ENCODE measurements at places on chromosomes 7 and 10.

DNA sequence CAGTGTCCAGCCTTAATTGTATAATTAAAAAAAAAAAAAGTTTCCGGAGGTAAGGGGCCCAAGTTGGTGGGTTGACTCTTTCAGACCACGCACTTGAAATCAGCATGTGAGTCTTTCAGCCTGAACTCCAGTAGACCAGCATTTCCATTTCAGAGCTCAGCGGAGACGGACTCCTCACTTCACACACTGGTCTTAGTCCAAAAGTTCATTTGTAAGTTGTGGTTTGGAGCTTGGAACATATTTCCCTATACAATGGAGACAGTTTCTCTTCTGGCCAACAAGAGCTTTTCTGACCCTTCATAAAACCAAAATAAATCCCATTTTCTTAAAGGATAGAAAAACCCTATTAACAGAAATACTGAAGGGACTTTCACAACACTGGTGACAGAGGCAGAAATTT lies 41.0 kb downstream of the ATXN7L1 start:
- no peak for DNase-seq

- DNase-seq = no peak
Observed at GRCh38 chr7:29224726-29225125, 30.2 kb downstream of the CHN2 start.

DNA sequence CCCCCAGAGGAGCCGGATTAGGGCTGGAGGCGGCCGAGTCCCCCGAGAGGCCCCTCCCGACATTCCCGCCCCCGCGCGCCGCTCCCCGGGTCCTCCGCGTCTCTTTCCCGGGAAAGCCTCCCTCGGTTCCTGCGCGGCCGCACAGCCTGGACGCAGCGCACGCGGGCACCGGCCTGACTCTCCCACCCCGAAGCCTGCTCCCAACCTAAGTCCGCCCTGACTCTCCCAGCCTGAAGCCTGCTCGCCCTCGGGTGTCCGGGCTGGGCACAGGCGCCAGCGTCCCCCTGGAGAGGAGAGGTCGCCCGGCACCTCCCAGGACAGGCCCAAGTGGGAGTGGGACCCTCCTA lies 441 bp upstream of the VENTX start:
- no peak for DNase-seq

GRCh38 chr7:69706070-69706469 lies 107.8 kb downstream of the AUTS2 start:
- no peak for DNase-seq

DNA sequence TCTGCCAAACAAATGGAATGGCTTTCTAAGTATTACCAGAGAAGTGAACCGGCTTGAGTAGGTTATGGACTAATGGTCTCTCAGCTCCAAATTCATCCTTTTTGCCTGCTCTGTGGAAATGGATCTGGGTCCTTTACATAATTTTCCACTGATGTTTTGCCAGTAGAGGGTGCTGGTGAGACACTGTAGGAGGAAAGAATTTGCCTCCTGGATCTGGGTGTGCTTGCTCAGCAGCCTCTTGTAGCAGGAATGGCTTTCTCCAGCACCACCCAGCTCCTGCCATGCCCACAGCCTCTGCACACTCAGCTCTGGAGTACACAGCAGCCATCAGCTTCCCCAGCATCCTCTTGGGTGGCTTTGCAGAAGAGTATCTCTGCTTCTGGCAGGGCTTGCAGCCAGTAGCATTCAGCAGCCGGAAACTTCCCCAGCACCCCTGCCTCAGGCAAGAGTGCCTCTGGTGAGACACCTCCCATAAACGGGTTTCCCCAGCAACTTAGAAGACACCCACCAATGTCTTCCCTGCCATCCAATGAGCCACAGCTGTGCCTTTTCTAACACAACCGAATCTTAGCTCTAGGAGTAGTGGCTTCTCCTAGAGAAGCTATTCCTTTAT lies 235.0 kb upstream of the PLPP4 start:
- DNase-seq = peak; percentile 2

DNA sequence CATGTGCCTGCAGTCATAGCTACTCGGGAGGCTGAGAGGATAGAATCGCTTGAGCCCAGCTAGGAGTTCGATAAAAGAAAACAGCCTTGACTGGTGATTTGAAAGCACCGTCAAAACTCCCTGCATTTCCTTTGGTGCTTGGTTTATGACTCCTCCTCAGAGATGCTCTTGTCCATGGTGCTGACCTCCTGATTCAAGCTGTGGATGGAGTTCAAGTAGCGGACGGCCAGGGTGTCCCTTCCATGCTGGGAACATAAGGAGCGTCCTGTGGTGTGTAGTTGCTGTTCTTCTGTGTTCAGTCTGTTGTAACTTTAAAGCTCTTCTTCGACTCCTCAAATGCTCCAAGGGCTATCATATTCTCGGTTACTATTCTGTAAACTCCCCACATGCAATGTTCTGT lies 382.5 kb upstream of the KIAA1217 start:
- DNase-seq = no peak

DNA sequence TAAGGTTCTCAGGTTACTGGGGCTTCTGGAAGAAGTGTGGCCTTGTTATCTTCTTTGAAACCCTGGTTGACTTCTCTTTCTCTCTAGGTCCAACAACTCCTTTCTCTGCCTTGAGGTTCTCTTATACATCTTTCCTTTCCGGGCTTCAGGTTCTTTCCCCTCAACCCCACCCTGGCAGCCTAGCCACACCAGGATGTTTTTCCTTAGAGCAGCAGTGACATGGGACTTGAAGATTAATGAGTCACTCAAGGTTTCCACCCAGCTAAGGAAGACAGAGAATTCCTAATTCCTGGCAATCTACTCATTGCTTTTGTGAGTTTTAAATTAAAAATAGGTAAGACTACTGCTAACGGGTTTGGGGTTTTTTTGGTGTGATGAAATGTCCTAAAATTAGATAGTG lies 121.8 kb upstream of the HPS1 start:
- DNase-seq = no peak

- DNase-seq = no peak
Observed at GRCh38 chr10:101558204-101558603, 29.9 kb downstream of the POLL start.

GRCh38 chr10:86310702-86311101 lies 55.9 kb downstream of the GRID1 start:
- no peak for DNase-seq

DNA sequence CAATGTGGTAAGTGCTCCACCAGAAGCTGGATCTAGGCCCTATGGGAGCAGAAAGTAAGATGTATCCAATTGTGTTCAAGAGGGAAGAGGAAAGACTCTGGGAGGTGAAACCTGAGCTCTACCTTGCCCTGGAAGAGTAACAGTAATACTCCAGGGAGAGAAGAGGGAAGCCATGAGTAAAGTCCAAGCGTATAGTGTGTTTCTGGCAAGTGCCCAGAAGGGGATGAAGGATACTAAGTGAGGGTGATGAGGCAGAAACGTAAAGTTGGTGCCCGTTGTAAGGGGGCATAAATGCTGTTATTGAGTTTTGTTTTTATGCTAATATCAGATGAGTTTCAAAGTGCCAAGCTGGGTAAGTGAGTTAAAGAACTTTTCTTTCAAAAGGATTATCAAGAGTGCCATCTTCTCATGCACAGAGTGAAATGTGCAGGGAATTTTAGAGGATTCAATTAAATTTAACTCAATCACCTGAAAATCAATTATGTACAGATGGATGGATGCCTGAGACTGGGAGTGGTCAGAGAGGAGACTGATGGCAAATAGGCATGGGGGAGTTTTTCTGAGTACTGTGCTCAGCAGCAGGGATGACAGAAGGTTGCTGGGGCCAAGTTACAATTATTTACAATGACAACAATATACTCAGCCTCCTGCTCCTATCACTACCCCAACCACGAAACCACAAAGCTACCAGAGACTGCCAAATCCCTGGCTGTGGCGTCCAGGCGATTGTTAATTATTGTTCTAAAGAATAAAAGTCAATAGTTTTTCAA lies 123.3 kb upstream of the LAMB4 start:
- DNase-seq = no peak

GRCh38 chr7:156638443-156639077 lies 2.0 kb upstream of the RNF32 start:
- DNase-seq = no peak

- no peak for DNase-seq
Observed at GRCh38 chr7:3033581-3033980, 10.1 kb downstream of the CARD11 start.

DNA sequence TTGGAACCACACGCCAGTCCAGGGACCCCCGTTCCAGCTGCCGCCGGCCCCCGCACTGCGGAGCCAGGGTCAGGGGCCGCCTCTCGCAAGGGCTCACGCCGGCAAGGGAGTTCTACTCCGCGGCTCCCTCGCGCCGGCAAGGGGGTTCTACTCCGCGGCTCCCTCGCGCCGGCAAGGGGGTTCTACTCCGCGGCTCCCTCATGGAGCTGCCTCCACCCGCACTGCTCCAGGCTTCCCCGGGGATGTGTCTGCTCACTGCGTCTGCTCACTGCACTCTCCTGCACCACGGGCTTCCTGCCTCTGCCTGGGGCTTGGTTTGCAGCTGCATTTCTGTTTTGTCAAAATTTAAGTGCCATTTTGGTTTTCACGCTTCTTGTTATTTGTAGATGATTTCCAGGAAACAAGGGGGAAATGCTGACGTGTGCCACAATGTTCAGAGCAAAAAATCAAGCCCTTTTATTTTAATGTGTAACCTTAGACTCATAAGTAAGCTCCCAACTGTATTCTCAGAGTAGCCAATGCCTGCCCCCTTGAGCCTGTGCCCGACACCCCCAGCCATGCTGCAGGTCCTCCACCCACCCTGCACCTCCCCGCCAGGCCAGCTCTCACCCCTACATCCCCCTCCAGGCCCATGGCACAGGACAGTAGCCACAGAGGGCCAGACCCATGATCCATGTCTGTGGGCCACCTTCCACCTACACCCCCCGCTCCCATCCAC lies 246.2 kb downstream of the MAD1L1 start:
- DNase-seq = no peak

GRCh38 chr7:64811767-64812166 lies 17.5 kb downstream of the ZNF138 start:
- no peak for DNase-seq
